ENCODE measurements at places on chromosomes 13 and 19.

DNA sequence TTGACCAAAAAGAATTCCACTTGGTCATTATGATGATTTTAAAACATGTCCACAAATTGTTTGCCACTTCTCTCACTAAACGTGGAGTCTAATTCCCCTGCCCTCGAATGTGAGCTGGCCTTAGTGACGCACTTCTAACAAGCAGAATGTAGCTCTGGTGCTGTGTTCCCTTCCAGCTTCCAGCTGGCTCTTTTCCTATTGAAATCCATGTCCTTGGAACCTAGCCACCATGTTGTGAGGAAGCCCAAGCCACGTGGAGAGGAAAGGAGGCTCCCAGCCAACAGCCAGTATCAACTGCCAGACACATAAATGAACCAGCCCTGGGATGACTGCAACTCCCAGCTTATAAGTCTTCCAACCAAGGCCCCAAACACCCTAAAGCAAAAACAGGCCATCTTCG lies 23.6 kb upstream of the CEBPA start:
- no peak for DNase-seq

DNA sequence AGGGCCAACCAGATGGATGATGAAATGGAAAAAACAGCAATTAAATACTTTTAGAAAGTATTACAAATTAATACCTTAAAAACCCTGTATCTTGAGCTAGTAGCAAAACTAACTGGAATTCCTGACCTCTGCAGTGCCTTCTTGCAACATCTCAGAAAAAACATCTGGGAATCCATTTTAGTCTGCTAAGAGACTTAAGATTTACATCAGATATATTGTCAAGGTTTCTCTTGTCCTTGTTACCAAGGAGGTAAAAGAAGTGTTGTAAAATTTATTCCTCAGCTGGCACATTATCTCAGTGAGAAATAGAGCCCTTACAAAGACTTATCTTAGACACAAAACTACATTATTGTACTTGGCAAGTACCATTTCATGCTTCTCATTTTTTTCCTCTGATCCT lies 18.5 kb downstream of the KCNRG start:
- no peak for DNase-seq

- DNase-seq = no peak
These were observed 13.3 kb downstream of the ELL start for GRCh38 chr19:18508585-18508984.

DNA sequence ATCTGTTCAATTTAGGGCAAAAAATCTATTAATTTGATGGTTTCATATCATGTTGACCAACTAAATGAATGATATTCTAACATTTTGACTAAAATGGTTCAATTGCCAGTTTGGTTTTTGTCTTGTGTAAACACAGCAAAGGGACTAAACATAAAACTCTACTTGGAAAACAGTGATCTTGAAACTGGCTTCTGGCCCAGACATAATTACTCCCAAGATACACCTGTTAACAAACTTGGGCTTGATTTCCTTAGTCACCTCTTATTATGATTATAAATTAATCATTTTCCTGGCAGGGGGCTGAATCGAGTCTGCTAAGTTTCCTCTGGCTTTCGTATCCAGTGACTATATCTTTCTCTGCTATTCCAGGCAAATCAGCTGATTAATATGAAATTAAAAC lies 78.0 kb upstream of the OXGR1 start:
- DNase-seq = no peak

DNA sequence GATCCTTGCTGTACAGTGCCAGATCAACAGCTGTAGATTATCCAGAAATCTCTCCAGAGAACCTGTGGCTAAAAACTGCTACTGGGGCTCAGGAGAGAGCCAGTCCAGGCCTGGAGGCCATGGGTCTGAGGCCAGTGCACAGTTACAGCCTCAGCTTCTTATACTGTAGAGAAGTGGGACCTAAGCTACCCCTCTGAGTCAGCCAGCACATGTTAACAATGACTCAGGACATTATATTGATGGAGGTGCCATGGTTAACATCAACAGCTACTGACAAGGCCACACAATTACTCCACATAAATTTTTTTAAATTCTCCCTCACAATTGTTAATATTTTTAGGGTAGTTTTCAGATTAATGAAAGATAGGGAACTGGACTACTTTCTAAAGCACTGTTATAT lies 138.5 kb downstream of the RBM26 start:
- no peak for DNase-seq

- no peak for DNase-seq
These were observed 42.7 kb downstream of the ADPRHL1 start for GRCh38 chr13:113410472-113411201.

DNA sequence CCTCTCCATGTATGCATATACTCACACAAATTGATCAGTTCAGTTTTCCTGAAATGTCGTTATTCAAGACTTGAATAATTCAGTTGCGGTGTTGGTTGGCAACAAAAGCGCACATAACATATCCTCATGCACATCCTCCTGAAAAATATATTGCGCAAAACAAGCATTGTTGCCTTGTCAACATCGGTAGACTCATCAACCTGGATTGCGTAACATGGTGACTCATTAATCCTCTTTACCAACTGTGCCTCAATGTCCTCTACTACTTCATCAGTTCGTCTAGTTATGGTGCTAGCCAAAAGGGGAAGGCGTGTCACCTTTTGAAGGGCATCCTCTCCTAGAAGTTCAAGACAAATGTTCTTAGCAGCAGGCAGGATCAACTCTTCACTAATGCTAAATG lies 357.7 kb downstream of the LMO7 start:
- no peak for DNase-seq

Data from stimulated activated CD4-positive, alpha-beta T cell treated with anti-CD3 and anti-CD28 coated beads, Interleukin-12 subunit alpha, Interleukin-12 subunit beta, amount 100 ng/mL, for 4 hours (primary cell).